ENCODE measurements at places on chromosomes 5 and 9.
A peak's percentile ranks its signal among the peaks of the same experiment; 100 is the strongest.

DNA sequence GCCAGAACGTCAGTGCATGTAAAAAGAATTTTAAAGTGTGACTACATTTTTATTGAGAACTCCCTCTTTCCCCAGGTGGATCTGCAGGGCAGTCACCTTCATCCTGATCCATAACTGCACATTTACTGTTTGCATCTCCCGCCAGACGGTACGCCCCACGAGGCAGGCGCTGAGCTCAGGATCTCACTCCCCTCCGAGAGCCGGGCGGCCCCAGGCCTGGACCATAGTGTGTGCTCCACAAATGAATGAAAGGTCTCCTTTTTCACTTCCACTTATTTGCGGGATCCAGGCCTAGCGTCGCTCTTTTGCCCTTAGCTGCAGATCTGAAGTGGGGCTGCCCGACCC, 378 bp downstream of the DROSHA start:
- DNase-seq = peak; percentile 24

- DNase-seq = no peak
These were observed 6.8 kb upstream of the TRIM41 start for GRCh38 chr5:181215997-181216989.

DNA sequence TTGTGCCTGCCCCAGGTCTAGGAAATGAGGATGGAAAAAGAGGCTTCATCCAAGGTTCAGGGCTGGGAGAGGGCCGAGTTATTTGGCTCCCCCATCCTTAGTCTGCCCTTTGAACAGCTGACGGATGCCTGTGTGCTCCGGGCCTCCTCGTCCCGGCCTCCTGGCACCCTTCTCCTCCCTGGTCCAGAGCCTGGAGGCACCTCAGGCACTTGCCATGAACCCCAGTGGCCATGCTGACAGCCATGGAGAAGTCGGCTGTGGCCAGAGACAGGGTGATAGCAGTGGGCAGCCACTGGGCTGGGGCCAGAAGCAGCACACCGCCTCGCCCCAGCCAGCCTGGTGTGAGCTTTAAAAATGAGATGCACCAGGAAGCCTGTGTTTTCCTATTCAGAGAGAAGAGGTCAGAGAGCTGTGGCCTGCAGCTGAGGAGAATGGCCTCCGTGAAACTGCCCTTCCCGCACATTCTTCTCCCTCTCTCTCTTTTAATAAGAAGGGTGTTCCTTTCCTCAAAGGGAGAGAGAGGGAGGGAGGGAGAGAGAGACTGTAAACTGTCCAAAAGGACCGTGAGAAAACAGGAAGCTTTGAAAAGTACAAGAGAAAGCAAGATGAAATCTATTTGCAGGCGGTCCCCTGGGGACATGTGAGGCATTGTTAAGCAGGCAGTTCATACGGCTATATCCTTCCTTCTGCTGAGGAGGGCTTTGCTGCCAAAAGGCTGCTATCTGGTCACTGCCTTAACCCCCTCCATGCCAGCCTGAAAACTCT, 55.3 kb downstream of the ZNF366 start:
- no peak for DNase-seq

GRCh38 chr5:3324421-3325101, 271.1 kb upstream of the IRX1 start:
- DNase-seq = no peak

DNA sequence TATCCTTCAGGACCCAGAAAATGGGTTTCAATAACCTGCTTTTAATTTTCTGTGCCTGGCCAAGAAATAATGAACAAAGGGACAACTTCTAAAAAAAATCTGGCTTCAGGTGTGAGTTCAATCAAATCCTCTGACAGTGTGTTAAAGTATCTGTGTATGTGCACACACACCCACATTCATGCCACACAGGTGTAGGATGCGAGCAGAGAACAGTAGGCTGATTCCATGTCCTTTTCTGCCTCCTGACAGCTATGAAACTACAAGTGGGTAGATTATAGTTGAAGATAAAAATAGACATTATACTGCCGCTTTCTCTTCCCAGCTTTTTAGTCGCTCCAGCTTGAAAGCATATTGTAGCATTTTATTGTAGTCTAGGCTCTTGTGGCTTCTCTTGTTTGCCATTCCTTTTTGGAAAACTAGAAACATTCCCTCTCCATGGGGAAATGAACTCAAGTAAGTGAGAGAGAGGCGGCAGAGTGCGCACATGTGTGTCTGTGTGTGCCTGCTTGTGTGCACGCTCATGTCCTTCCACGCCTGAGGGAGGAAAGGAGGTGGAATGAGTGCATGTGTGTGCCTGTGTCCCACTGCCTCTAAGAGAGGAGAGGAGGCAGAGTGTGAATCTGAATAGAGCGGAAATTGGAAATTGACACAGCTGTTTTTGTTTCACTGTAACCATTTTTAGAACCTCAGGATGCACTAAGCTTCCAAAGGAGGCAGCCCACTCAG, 273.0 kb downstream of the ELAVL2 start:
- DNase-seq = no peak

DNA sequence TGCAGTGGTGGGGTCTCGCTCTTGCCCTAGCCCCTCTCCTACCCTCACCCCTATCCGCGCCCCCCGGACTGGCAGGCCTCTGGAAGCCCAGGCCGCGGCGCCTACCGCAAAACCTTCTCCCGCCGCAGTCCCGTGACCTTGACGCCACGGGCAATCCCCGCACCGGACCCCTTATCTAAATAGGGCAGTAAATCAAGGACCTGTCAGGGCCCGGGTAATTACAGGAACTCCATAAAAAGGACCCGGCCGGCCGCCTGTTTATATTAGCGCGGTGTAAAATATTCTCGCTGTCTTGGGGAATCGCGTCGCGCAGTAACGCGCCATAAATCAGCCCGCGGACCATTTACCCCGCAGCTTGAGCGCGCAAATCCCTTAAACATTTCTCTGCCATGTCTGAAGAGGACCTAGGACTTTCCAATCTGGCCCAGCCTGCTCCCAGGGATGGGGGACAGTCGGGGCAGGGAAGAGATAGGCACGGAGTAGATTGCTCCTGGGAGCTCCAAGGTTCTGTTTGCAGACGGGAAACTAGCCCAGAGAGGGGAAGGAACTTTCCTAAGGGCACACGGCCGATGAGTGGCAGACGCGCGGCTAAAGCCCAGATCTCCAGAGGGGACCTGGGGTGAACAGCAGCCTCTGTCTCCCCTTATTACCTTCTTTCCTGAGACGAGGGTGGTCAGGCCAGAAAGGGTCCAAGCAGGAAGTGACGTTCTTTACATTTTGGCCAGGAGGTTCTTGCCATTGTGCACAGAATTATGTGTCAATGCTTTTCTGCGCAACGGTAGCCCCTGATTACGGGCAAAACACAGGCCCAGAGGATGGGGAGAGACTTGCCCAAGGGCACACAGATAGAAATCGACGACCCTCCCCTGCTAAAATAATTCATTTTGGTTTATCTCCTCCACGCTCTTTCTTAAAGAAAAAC, 4.8 kb upstream of the HAND1 start:
- DNase-seq = no peak

DNA sequence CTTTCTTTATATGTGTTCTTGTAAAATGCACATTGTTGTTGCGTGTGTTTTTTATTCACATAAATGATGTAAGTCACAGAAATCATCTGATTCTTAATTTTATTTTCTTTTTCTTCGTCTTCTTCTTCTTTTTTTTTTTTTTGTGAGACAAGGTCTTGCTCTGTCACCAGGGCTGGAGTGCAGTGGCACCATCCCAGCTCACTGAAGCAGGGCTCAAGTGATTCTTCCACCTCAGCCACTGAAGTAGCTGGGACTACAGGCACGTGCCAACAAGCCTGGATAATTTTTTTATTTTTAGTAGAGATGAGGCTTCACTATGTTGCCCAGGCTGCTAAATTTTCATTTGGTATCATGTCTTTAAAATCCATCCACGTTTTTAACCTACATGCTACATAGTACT, 28.5 kb upstream of the FANCC start:
- DNase-seq = no peak

GRCh38 chr5:155562158-155562557, 548.6 kb downstream of the KIF4B start:
- no peak for DNase-seq

DNA sequence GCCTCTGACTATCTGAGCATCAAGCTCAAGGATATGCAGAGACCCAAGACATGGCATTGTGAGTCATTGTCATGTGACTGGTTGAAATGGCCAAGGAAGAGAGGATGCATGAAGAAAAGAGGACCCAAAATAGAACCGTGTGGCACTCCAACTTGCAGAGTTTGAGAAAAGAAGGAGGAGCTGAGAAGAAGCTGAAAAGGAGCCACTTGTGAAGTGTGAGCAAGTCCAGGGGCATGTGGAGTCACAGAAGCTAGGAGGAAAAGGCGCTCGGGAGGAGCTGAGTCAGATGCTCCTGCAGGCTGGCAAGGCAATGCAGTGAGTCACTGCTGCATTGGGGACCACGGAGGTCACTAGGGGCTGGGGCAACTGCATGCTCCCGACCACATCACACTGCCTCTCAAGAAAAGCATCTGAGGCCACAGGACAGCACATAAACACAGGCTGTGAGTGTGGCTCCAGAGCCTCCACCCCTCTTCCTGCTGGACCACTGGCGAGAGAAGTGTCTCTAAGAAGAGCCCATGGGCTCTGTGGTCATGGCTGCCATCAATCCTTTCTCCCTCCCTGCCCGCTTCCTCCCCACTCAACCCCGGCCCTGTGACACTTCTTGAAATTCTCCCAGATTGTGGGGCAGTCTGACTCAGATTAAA, 197.6 kb downstream of the DRD1 start:
- peak; percentile 6 for DNase-seq

DNA sequence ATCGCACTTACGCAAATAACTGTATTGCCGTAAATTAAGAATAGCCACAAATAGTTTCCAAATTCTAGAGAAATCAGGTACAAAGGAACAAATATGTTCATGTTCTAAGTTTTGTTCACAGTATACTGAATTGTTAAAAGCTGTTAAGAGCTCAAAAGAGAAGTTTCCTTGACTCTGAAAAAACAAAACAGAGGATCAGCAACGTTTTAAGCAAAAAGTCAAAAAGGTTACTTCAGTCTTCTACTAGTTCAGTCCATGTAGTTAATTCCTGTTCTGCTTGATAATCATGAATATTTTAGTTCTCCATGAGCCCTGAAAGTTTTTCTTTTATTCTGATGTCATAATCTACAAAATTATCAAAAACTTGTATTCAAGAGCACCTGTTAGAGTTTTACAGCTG, 128.6 kb upstream of the MAST4 start:
- DNase-seq = no peak

All from stimulated activated CD4-positive, alpha-beta T cell treated with anti-CD3 and anti-CD28 coated beads, Interleukin-4, amount 100 ng/mL, for 24 hours (primary cell).